ENCODE measurements at places on chromosomes 11 and 22.

DNA sequence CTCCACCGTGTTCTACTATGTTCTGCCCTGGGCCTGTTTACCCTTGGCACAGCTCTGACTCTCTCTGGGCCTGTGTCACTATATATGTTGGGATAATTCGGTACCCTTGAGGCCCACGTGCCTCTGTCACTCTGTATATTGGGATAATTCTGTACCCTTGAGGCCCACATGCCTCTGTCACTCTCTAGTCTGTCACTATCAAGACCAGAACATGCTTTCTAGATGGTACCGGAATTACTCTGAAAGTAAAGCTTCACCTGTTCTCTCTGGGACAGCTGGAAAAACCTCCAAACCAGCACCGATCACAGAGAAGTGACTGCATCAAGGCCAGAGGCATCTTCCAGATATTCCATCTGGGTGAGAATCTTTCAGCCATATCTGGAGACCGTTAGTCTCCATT is 9.3 kb upstream of the FCHSD2 start:
- no peak for DNase-seq

DNA sequence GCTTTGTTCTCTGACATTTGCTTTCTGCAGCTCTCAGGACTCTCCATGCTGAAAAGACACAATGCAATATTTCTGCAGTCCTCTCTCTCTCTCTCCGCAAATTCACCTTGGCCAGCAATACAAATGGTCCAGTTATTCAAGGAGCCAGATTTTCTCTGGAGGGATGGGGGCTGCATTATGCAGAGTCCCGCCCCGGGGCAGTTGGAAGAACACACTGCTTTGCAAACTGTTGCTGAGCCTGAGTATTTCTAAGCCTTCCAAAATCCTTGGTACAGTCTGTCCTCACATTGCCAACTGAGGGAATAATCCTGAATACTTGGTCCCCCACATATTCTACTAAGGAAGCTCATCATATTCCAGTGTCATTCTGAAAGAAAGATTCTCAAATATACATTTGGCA is 94.3 kb upstream of the ZC3H12C start:
- DNase-seq: no peak

- no peak for DNase-seq
These were observed 49.2 kb upstream of the SESN3 start for GRCh38 chr11:95279921-95280868.

DNA sequence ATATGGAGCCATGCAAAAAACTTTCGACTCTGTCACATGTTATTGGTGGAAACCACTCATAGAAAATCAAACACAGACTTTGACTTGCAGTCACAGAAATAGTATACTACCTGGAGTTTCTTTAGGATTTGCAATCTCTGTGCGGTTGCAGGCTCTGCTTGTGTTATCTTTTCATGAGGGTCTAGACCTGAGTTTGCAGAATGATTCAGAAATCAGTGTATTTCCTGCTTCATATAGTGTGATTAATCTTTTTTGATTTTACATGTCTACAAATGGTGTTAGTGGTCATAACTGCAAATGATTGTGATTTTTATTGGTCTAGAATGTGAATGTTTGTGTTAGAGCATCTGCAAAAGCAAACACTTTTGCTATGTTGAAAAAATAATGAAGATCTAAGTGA is 690.2 kb downstream of the NTM start:
- no peak for DNase-seq

DNA sequence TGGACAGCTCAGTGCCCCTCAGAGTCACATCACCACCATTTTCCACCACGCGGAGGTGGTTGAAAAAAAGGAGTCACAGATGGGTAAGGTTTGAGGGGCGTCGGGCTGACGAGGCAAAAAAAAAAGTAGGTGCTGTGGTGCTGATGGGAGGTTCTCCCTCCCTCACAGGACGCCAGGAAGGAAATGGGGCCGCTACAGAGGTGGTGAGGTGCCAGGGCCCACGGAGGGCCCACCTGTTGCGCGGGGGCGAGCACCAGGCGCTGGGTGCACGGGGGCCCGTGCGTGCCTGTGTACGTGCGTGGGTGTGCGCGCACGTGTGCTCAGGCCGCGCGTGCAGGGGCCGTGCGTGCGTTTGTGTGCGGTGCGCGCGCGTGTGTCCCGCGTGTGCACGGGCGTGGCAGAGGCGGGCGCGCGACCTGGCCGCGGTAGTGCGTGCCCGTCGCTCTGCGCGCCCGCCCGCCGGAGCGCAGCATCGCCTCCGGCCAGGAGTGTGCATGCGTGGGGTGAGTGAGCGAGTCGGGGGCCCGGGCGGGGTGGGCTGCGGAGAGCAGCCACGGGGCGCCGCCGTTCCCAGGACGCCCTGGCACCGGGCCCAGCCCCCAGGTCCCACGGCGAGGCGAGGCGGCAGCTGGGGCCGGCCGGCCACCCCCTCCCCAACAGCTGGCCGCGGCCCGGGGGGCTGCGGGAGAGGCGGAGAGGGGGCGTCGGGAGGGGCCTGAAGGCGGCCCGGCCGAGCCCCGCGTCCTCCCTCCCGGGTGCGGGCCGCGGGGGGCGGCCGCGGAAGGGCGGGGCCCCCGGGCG is 2.8 kb downstream of the PDGFB start:
- no peak for DNase-seq

GRCh38 chr22:23835484-23836144 is 3.2 kb downstream of the DERL3 start:
- no peak for DNase-seq

- DNase-seq: peak; percentile 73
These were observed 24.8 kb downstream of the APOL5 start for GRCh38 chr22:35742342-35743100.

- DNase-seq: no peak
These were observed 4.4 kb downstream of the TBX10 start for GRCh38 chr11:67635231-67635521.

DNA sequence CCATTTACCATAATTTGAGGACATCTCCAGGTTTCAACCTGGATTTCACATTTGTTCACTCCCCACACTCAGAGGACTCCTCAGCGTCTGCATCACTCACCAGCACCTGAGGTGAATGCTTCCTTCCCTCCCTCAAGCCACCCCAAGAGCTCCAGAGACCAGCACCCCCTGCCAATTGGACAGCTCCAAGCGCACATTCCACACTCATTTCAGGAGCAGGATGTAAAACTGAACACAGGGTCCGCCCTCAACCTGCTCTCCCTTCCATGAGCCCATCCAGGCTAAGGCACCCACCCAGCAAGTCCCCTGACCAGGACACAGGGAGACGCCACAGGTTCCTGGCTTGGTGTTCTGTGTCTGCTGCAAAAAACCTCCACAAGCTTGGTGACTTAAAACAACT is 3.9 kb downstream of the SCGB1D1 start:
- DNase-seq: no peak

DNA sequence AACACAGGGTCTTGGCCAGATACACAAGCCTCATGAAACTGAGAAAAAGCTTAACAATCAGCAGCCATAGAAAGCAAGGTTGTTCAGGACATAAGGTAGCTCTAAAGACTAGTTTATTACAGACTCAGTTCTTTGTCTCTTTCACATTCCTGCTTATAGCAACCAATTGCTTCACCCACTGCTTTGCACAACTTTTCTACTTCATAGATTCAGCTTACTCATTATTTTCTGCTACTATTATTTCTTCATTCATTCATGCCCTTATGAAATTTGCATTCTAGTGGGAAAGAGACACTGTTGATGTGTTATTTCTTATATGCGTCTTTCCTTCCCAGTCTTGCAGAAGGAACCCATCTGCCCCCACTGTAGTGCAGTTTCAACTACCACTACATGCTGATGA is 4.7 kb downstream of the CCDC34 start:
- no peak for DNase-seq

GRCh38 chr11:119359365-119360214 is 13.1 kb upstream of the MFRP start:
- DNase-seq: no peak

DNA sequence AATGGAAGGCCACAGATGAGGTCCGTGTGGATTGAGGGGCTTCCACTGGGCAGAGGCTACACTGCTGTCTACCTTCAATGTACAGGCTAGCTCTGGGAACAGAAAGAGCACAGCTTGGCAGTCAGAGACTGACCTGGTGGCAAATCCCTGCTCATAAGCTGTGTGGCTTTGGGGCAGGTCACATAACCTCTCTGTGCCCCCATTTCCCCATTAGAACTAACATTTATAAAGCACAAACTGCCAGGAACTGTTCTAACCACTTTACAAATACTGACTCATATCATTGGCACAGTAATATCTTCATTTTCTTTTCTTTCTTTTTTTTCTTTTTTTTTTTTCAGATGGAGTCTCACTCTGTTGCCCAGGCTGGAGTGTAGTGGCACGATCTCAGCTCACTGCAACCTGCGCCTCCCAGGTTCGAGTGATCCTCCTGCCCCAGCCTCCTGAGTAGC is 3.1 kb downstream of the FOSL1 start:
- DNase-seq: no peak

DNA sequence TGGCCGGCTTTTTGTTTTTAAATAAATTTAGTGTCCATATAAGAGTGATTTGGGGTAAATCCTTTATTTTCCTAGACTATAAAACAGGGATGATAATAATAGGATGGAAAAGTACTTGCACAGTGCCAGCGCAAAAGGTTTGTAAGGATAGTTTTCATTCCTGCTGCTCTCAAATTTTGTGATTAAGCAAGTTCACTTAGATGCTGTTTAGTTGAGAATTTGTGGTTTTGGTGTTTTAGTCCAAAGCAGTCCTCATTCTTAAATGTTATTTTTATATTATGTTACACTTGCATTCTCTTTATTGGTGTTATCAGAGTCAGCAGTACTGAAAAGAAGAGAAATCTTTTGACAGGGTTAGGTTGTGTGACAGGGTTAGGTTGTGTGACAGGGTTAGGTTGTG is 47.9 kb downstream of the PPP6R3 start:
- DNase-seq: no peak

GRCh38 chr22:46592390-46592872 is 27.8 kb upstream of the GRAMD4 start:
- no peak for DNase-seq

- DNase-seq: no peak
These were observed 96.7 kb upstream of the OR9G4 start for GRCh38 chr11:56845121-56845732.

- no peak for DNase-seq
These were observed 127.3 kb upstream of the SEZ6L start for GRCh38 chr22:26041931-26042330.

DNA sequence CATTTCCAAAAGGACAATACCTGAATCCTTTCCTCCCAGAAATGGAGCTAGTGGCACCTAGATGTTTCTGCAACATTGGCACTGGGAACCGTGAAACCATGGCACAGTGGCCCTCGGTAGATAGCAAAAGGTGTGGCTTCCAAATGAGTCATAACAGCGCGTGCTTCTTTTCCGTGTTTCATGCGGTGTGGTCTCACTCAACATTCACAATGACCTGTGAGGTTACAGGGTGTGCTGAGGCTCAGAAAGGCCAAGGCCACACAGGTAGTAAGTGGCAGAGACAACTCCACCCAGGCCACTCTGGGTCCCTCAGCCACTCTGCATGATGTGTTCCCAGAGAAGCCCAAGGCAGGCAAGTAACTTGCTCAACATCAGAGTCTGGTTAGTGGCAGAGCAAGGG is 67.4 kb downstream of the TP53I11 start:
- DNase-seq: peak; percentile 16

DNA sequence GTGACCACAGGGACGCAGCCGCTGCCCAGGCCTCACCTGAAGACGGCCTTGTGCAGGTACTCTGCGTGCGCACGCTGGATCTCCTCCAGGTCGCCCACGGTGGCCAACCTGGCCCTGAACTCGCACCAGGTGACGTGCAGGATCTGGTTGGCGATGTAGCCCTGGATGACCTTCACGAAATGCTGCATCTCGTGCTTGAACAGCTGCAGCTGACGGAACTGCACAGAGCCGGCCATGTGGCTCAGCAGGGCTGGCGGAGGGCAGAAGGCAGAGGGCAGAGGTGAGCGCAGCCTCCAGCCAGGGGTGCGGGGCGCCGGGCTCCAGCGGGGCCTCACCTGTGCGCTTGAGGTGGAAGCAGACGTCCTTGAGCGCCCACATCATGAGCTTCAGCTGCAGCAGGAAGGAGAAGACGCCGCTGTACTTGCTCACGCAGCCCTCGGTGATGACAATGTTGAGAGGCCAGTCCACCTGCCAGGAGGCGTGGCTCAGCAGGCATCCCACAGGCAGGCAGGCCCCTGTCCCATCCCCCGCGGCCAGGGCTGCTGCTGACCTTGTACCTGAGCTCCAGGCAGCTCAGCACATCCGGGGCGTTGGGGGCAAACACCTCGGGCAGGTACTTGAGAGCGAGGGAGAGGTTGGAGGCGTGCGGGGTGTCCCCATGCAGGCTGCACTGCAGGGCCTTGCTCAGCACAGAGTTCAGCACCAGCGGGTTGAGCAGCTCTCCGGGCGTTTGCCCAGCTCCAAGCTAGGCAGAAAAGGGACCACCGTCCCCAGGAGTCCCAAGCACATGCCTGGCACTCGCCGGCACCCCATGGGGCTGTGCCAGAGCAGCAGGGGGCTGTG is 17.6 kb downstream of the SELENOO start:
- DNase-seq: no peak

GRCh38 chr11:66465373-66466224 is 1.1 kb upstream of the PELI3 start:
- no peak for DNase-seq

GRCh38 chr11:19433791-19434190 is 193.0 kb upstream of the E2F8 start:
- no peak for DNase-seq

GRCh38 chr11:64136765-64137441 is 29.0 kb downstream of the MACROD1 start:
- no peak for DNase-seq

DNA sequence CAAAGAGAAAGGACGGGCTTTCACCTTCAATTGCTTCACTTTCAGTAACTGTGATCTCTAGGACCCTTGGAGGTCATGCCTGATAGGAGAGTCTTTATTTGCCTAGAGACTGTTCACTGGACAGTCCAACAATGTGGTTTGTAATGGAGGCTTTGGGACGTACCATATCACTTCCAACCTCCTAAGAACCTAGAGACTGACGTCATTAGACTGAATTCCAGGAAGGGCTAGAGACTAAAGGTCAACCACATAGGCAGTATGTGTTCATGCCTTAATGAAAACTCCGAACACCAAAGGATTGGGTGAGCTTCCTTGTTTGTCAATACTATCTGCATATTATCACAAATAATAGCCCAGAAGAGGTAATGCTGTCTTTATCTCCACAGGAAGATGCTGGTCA is 53.7 kb upstream of the CNTN5 start:
- no peak for DNase-seq
